ENCODE measurements at places on chromosomes 5 and 9.

- H3K4me1 ChIP-seq, result peaks cover 7% of the 10 kb centered on the region
- H3K4me3 ChIP-seq, result no peak overlapping the region
- no peak for DNase-seq
- no peaks in the 10 kb centered on the region for H3K36me3 ChIP-seq
- no peak overlapping the region for H3K27ac ChIP-seq
- H3K27me3 ChIP-seq, result no peaks in the 10 kb centered on the region
These were observed 232.6 kb downstream of the KIAA0825 start for GRCh38 chr5:94385767-94386166.

DNA sequence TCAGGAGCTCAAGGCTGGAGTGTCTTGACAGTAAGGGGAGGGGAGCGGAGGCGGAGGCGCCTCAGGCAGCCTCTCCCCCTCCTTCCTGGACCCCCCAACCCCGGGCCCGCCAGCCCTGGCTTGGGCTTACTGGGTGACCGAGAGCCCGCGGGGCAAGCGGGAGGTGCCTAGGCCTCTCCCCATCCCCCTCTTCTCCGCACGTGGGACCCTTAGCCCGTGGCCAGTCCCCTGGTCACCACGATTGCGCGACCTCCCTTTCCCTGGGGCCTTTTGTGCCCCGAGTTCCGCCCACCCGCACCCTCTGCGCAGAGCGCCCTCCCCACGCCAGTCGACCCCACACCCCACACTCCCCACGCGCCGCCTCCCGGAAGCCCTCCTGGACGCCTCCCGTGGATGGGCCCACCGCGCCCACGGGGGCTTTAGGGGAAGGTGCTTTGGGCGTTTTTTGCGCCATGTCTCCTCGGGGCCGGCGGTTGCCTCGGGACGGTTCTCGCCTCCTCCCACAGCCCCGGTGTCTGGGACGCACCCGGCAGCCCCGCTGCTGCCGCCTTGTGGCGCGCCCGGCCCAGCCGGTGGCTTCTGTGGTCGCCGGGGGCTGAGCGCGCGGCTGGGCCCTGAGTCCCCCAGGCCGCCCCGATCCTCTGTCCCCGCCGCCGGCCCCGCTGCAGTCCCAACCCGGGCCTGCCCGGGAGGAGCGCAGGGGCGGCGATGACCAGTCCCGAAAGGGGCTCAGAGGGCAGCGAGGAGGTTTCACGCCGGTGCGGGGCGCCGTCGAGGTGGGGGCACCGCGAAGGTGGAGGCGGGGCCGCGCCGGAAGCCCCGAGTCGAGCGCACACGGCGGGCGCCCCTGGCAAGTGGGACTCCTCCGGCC is 3.2 kb downstream of the TOR4A start:
- H3K27me3 ChIP-seq, result no peaks in the 10 kb centered on the region
- DNase-seq, result no peak
- peaks cover 3% of the 10 kb centered on the region for H3K36me3 ChIP-seq
- no peak overlapping the region for H3K4me3 ChIP-seq
- no peak overlapping the region for H3K27ac ChIP-seq
- H3K4me1 ChIP-seq, result peaks cover 7% of the 10 kb centered on the region

DNA sequence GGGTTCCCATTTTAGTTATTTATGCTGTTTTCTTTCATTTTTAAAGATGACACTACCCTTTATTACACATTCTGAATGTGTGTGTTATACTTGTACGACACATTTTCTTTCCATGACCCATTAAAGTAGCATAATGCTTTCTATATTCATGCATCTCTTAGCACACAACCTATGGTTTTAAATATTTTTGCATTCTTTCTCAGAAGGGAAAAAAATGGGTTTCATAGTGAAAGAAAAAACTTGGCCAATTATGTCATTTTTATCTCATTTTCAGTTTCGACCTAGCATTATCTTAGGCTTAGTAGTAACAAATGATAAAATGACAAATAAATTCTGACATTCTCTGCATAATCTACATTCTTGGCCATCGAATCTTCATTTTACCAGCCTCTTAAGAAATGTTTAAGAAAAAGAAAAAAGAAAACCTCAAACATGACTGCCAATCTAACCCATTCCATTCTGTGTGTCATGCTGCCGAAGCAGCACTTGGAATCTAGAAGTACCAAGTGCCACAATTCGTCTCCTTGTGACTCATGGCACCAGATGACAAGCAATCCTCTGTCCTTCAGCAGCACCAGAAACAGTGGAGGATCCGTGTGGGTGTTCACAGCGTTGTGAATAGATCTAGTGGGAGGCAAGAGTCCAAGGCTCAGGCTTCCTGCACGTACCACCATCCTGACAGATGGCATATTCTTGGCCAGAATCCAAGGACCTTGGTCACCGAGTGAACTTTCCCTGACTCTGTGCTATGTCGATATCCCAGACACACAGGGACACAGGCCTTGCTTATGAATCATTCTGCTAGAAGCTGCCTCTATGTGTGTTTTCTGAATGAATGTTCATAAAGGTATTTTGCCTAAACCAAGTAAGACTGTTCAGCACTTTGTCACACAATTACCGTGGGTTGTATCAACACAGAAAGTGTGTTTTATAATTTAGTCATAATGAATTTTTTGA is 502.7 kb downstream of the NR2F1-AS1 start:
- H3K27me3 ChIP-seq, result no peaks in the 10 kb centered on the region
- H3K27ac ChIP-seq, result no peak overlapping the region
- H3K4me1 ChIP-seq, result no peaks in the 10 kb centered on the region
- H3K36me3 ChIP-seq, result no peaks in the 10 kb centered on the region
- no peak overlapping the region for H3K4me3 ChIP-seq

- no peak for DNase-seq
- H3K27ac ChIP-seq, result peak overlapping the region; percentile 91
- H3K4me1 ChIP-seq, result peaks cover 37% of the 10 kb centered on the region
- peaks cover 3% of the 10 kb centered on the region for H3K36me3 ChIP-seq
- H3K27me3 ChIP-seq, result no peaks in the 10 kb centered on the region
These were observed 8.7 kb upstream of the ENG start for GRCh38 chr9:127863191-127863621.

GRCh38 chr9:69605406-69605805 is 66.8 kb downstream of the APBA1 start:
- H3K36me3 ChIP-seq, result no peaks in the 10 kb centered on the region
- H3K27ac ChIP-seq, result no peak overlapping the region
- no peak overlapping the region for H3K4me3 ChIP-seq
- H3K27me3 ChIP-seq, result peaks cover 26% of the 10 kb centered on the region

DNA sequence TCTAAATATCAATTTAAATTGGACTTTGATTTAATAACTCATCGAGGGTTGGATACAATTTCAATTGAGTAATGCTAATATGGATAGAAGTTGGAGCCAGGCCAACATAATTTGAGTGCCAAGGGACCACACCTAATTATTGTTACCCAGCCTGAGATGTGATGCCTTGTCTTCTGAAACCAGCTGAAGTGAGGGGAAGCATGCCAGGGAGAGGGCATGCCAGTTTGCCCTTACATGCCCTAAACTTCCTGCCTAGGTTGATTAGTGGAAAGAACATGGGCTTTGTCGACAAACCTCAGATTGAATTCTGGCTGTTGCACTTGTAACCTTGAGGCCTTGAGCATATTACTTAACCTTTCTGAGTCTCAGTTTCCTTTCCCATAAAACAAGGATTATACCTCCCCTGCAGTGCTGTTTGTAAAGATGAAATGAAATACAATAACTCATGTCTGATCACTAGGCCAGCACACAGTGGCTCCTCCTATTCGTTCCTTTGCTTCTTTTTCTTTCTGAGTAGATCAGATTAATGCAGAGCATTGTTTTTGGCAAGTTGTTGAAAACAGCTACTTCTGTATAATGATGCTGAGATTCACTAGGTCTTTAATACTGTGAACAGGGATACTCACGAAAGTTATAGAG is 412.8 kb downstream of the TLE4 start:
- no peak for DNase-seq
- H3K4me1 ChIP-seq, result no peaks in the 10 kb centered on the region
- H3K36me3 ChIP-seq, result no peaks in the 10 kb centered on the region

Data from effector memory CD8-positive, alpha-beta T cell (primary cell).